Sciatic nerve (tissue), 2 donors: ENCODE measurements at places on chromosomes 5 and 9. TPM values are rescaled to one million over a fixed set of nuclear protein-coding genes. Genes with fewer than 3 reads are reported as not detected.

- DNase-seq, result no peak
Measured at GRCh38 chr5:16143361-16144049, 36.1 kb downstream of the MARCHF11 start.

GCNT1 gene
- total RNA-seq, result 9.2 TPM

ECM2 gene
- 62.0 TPM for total RNA-seq

- DNase-seq, result no peak
Measured at GRCh38 chr5:146076455-146076854, 28.9 kb downstream of the PLAC8L1 start.

CATSPER3 gene
- total RNA-seq, result 0.80 TPM

DNA sequence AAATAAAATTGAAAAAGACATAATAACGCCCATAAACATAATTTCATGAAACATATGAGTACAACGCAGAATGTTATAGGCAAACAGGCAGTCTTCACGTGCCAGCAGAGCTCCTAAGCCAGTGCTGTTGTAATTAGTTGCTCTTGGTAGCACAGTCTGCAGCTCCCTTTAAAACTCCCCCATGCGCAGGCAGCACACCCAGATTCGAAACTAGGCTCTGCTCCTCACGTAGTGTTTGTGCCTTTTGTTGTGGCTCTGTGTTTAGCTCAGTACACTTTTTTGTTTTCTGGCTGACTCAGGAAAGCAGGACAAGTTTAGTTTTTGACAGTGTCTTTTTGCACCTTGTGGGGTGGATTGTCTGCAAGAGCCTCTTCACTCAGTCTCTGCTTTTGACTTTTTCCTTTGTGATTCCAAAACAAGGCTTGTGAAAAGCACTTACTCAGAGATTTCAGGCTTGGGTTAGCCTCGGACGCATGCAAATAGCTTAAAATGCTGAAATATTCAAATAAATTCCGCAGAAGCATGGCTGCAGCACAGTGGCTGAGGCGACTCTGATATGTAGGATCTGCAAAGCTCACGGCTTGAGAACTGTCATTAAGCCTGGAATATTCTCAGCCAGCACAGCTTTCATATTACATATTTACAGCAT lies 113.6 kb downstream of the IRX1 start:
- no peak for DNase-seq

- DNase-seq, result peak; percentile 64
Measured at GRCh38 chr5:133947431-133947841, 21.0 kb downstream of the C5orf15 start.

DNA sequence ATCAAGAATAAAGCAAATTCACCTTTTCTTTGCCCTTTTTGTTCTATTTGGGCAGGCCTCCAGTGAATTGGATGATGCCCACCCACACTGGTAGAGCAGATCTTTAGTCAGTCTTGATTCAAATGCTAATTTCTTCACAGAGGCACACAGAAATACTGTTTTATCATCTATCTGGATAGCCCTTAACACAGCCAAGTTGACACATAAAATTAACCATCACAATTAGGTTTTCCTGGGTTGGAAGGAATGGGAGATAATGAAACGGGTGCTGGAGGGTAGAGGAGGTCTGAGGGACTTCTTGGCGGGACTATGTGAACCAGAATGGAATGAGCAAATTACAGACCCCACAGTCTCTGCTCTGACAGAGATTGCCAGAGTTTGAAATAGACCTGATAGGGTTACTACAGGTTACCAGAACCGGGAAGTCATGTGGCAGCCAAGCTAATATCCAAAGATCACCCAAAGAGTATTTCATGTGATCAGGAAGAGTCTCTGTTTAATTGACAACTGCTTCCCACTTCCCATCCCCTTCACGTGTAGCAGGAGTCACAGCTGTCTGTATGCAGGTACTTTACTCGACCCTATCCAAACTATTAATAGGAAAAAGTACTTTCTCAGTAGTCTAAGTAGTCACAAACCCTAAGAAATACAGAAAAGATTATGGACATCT lies 20.0 kb upstream of the TMEM161B start:
- DNase-seq, result no peak

DNA sequence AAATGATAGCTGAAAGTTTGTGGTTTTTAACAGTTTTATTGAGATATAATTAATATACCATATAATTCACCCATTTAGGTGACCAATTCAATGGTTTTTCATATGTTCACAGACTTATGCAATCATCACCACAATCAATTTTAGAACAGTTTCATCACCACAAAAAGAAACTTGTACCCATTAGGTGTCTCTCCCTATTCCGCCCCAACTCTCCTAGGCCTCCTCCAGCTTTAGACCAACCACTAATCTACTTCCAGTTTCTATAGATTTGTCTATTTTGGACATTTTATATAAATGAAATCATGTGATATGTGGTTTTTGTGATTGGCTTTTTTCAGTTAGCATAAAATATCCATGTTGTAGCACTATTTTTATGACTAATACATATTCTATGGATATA lies 38.6 kb downstream of the YTHDC2 start:
- DNase-seq, result no peak

DNA sequence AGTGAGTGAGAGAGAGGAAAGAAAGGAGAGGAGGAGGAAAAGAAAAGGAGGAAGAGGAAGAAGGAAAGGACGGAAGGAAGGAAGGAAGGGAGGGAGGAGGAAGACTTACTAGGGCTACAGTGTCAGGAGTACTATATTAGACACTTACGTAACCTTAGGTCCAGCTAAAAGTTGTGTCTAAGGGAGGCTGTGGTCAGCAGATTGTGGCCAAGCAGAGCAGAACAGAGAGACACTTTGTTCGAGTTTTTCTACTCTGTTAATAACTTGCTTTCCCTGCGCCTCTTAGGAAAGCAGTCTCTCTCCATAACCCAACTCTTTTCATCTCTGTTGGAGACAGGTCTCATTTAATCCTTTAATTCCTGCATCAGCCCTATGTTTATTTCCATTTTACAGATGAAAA lies 138.9 kb downstream of the KCNN2 start:
- no peak for DNase-seq

DNA sequence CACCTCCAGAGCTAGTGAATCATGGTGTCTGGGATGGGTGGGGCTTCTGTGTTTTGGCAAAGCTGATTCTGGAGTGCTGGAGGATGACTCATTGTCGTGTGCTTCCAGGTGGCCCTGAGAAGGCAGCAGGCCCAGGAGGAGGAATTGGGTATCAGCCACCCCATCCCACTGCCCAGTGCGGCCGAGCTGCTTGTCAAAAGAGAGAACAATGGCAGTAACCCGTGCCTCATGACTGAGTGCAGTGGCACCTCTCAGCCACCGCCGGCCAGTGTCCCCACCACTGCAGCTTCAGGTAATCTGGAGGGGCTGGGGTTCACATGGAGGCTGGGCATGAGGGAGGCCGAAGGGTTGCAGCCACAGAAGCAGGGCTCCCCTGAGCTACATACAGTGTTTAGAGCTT lies 5.4 kb downstream of the DMRT1 start:
- no peak for DNase-seq

SPACA9 gene
- 9.3 TPM for total RNA-seq

DNA sequence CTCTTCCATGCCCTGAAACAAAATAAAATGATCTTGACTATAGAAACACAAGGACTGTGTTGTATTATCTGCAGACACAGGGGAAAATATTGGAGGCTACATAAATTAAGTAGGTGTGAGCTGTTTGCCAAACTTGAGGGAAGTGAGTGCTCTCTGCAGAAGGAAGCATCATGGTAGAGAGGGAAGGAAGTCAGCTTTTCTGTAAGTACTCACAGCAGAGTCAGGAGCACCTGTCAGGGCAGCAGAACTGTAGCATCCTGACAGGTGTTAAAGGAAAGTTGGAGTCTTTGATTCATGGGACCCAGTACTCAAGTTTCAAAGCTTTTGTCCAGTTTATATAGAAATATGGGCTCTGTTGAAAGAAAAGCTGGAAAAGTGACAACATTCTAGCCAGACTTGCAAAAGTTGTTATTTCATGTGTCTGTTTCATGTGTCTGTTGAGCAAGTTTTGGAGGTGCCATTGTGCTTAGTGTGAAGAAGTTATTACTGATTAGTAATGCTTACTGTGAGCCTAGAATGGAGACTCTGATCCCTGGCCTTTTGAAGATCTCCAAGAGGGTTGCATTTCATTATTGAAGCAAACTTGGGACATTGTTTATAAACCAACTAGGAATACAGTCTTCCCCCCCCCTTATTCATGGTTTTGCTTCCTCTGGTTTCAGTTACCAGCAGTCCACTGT lies 194.7 kb downstream of the SPATA31D1 start:
- no peak for DNase-seq

TTC1 gene
- total RNA-seq, result 47.2 TPM

IFNA13 gene
- not detected for total RNA-seq

PCDHA9 gene
- 0.45 TPM for total RNA-seq

DNA sequence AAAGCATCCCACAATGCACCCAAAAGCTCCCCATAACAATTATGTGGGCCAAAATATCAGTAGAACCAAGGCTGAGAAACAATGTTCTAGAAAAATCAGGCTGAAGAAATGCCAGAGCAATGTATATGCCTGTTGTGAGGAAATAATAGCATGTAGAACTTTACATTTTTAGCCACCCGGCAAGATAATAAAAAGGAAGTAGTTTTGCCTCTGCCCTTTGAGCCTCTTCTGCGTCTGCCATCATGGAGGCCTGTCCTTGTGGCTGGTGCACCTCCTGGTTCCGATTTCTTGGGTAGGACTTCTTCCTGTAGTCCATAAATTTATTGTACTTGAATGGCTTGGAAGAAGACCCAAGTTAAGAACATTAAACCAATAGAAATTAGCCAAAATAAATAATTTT lies 38.9 kb upstream of the TNFAIP8 start:
- no peak for DNase-seq

GRCh38 chr5:96994493-96994892 lies 58.6 kb downstream of the LNPEP start:
- DNase-seq, result no peak

GPX3 gene
- total RNA-seq, result 1,443 TPM

DNA sequence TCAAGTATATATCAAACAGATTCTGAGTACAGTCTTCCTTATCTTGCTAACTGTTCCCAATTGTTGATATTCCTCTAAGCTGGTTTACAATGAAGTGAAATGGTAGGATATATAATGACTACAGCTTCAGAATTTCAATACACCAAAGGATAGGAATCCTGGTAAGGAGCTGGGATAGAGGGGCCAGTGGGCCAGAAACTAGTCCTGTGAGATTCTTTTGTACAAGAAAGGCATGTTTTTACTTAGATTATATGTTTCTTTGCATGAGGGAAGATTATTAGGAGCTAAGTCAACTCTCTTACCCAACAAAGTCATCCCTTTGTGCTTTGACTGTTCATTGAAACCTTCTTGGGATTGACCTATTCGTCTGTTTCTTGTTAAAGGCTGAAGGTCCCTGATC lies 435.7 kb downstream of the PLK2 start:
- DNase-seq, result no peak

DNA sequence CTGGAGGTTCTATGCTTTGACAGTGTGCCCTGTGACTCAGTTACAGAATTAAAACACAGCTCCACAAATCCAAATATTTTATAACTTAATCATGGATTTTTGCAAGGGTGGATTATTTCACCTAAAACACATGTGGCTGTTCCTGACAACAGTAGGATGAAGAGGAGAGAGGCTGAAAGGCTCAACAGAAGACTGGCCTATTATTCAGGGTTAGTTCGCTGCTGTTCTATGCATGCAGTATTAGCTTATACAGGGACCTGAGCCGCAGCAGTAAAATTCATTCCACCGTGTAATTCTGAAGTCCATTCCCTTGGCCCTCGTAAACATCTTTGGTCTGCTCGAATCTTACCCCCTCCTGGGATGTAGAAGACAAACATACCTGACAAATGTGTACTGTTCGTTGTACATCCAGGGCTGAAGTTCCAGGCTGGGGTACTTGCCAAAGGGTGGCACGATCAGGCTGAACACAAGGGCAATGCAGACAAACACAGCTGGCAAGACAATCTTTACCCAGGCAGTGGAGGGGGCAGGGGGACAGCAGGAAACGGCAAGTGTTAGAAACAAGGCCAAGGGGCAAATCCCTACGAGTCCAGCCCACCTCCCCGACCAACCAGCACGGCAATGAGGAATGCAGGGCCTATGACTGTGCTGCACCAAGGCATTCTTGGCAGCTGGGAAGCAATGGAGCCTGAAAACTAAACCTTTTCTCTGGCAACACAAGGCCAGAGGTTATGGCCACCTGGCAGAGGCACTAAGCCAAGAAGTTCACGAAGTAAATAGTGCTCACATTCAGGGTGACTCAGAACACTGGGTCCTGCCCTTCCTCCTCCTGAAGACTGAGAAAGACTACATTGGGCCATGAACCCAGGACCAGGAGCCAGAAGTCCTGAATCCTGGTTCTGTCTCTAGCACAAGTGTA lies 46.8 kb downstream of the NIPSNAP3B start:
- DNase-seq, result no peak

TMEM171 gene
- total RNA-seq, result 1.0 TPM

ZDHHC11 gene
- total RNA-seq, result 4.9 TPM

DNA sequence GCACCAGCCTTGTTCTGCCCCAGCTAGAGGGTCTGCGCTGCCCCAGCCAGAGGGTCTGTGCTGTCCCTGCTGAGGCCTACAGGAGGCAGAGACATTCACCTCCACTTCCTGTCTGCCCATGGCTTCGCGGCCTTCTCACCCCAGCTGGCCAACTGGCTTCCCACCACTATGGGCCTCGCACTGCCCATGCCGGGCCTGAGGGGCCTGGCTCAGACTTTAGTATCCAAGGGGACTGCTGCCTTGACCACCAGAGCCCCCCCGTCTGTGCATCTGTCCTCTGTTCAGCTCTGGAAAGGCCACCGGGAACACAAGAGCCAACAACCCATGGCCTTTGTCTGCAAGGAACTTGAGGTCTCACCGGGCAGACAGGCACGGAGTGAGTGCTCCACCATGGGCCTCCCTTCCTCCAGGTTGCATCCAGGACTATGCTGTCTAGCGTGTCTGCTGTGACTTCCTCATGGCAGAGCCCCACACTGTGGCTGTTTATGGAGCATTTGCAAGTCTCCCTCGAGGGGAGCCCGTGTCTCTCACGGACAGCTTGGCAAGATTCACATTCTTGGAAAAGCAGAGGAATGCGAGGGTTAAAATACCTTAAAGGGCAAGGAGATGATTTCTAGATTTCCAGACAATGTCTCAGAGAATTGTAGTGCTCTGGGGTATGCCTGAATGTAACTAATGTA lies 1.7 kb downstream of the DCANP1 start:
- no peak for DNase-seq

DNA sequence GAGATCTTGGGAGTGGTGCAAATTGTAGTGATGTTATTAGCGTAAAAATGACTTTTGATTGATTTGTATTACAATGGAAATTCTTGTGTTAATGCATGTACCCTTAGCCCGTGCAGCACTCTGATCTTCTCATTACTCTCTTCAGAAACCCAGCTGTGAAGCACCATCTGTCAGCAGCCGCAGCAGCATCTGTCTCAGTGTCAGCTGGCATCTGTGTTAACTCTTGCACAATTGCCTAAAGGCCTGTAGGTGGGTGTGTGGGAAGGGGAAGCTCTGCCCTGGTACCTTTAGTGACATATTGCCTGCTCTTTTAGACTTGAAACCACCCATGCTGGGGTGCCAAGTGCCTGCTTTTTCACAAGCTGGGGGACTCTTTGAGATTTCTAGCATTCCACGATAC lies 101.3 kb downstream of the FBXL7 start:
- DNase-seq, result no peak

- DNase-seq, result no peak
Measured at GRCh38 chr9:35481347-35481975, 8.4 kb upstream of the RUSC2 start.

- DNase-seq, result no peak
Measured at GRCh38 chr9:16180546-16180945, 627.7 kb downstream of the CCDC171 start.

PRELID2 gene
- total RNA-seq, result 22.4 TPM
